ENCODE measurements at places on chromosomes 5 and 9.

DNA sequence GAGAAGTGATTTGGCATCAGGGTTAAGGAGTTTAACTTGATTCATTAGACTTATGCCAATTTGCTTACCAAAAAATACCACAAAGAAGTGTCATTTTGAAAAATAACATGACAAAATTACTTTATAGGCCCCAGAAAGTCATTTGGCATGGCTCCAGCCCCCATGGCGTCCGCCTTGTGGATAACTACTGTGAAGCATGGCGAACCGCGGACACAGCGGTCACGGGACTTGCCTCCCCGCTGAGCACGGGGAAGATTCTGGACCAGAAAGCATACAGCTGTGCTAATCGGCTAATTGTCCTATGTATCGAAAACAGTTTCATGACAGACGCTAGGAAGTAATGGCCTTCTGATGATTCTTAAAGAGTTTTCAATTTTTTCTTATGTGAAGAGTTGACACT is 35.4 kb upstream of the TGFBR1 start:
- DNase-seq = no peak

GRCh38 chr5:139342423-139342723 is 719 bp downstream of the PAIP2 start:
- DNase-seq = no peak

DNA sequence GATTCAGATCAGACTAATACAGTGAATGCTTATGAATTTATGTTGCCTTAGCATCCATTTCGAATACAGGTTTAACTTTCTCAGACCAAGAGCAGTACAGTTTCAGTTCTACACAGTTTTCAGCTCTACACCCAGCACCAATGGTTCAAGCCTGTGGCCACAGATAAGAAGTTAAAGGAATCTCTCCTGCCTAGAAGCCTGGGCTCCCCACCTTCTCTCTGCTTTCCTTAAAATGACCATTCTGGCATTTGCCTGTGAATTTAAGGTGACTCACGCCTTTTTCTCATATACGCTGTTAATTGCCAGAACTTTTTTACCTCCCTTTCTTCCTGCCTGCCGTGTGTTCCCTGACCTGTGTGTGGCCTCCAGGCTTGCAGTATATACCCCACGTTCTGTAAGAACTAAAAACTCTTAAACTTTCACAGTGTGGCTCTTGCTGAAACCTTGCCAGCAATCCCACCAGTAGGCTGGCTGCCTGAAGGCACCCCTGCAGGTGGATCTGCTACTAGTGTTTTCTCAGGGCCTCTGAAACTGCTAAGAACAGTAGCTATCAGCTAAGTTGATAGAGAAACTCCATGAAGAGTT is 692.8 kb upstream of the CDH18 start:
- no peak for DNase-seq

DNA sequence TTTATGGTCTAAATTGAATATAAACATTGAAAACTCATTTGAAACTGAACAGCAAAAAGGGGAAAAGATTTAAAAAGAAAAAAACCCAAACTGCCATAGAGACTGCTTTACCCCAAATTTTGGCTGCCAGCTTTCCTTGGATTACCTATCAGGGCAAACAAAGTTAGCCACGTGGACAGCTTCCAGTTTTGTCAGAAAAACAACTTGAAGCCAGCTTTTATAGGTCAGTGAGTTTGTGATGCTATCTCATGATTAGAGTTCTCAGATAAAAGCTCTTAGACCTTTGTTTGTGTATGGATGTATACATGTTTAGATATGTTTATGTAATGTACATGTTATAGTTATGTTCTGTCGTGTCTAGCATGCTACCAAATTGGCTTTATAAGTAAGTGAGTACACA is 16.1 kb downstream of the FBP2 start:
- no peak for DNase-seq

- DNase-seq = no peak
These were observed 51.1 kb upstream of the CDKN2AIPNL start for GRCh38 chr5:134462761-134463160.

DNA sequence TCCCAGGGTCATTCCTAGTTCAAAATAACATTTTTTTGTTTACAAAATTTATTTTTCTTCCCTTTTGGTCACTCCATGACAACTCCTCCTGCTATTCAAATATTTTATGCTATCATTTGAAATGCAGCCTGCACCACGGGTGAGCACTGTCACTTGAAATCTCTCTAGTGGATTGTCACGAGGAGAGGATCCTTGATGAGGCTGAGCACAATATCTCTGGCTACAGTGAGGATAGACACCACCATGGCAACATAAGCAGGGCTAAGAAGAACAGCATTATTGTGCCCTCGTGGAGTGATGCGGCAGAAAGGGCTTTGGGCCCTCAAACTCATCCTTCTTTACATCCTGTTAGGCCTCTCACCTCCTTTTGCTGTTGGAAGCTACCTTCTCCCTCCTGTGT is 321.9 kb downstream of the RAB3C start:
- no peak for DNase-seq
